ENCODE measurements at places on chromosomes 3 and 15.

DNA sequence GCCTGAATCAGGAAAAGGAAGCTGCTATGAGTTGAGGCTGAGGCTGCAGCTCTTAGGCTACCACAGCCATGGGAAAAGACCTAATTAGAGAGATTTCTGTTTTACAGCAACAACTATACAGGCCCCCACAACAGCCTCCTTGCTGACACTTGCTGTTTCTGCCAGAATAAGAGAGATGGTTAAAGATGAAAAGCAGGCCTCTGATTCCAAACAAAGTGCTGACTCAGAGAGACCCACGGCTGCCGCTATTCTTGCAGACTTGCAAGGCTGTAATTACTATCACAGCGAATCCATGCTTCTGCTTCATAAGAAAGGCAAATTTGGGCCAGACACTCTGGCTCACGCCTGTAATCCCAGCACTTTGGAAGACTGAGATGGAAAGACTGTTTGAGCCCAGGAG is 41.8 kb downstream of the MCF2L2 start:
- no peak for DNase-seq

GRCh38 chr15:90043530-90044010 is 42.4 kb downstream of the ZNF710 start:
- no peak for DNase-seq

DNA sequence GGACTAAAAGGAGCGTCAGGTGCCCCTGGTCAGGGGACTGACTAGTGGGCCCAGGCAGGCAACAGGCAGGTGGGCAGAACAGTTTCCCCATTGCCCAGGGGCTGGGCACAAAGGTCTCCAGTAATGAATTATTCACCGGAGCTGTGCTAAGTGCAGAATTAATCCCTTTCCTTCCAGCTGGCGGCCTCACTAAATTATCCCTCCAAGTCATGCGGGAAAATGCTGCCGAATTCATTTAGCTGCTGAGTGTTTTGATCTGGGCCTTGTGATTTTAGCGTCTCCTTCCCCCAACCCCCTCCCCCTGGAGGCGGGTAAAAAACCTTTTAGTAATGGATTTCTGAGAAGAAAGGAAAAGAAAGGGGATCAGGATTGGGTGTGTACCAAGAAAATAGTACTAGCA is 47.2 kb downstream of the CCDC33 start:
- DNase-seq = no peak

DNA sequence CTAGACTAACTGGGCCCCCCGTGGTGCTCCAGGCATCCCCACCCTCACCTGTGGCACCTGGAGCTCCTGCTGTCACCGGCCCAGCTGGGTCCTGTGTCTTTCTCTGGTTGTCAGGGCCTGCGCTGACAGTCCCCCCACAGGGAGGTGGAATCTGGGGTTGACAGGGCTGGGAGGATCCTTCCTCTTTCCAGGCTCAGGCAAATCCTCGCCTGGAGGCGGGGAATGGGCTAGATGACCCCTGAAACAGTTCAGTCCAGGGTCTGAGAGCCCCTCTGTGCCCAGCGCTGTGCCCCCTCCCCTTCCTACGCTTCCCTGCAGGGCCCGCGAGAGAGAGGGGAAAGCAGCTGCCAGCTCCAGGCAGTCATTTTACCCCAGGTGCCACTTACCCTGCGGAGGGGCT is 50.1 kb upstream of the MCF2L2 start:
- DNase-seq = no peak

GRCh38 chr3:173711619-173712018 is 314.1 kb downstream of the NLGN1 start:
- DNase-seq = no peak

GRCh38 chr3:86865506-86865905 is 125.4 kb downstream of the VGLL3 start:
- no peak for DNase-seq

DNA sequence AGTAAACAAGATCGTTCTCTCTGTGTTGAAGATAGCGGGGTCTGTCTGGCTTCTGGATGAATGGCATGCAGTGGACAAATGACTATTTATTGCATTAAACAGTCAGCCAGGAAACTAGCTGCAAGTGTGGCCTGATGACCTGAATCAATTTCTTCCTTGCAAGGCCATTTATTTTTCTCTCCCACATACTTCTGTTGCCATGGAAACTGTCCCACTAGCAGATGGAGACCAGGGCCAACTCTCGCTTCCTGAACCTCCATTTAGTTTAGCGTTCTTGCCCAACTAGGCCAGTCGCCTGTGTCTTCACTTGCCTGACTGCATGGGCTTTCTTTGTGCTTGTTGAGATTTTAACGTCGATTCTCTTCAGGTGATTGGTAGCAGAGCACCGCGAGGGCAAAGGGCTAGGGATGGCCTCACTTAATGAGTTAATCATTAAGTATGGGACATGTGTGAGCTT is 27.6 kb downstream of the LMCD1 start:
- no peak for DNase-seq

Measured in CD4-positive, alpha-beta T cell treated with Interleukin-2 at 100 ng/mL for 4 hours (primary cell).